ENCODE measurements at places on chromosomes 3 and 15.

- no peak for DNase-seq
Measured at GRCh38 chr3:58575971-58576652, 1.1 kb downstream of the FAM107A start.

GRCh38 chr3:155608228-155608920, 136.5 kb downstream of the PLCH1 start:
- no peak for DNase-seq

DNA sequence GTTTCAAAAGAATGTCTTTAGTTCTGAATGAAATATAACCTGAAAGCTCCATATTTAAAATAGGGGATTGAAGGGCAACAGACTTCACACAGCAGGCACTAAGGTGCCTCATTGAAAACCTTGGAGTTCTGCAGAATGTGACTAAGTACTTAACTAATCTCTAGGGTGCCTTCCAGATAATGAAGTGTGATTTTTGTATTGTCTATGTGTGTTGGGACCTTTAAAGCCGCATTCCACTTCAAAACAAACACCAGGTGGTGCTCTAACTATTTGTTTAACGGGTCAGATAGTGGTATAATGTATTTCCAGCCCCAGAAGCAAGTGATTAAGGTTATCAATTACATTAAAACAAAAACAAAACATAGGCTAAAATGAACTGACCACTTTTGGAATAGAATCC, 28.0 kb downstream of the TFG start:
- DNase-seq: no peak

DNA sequence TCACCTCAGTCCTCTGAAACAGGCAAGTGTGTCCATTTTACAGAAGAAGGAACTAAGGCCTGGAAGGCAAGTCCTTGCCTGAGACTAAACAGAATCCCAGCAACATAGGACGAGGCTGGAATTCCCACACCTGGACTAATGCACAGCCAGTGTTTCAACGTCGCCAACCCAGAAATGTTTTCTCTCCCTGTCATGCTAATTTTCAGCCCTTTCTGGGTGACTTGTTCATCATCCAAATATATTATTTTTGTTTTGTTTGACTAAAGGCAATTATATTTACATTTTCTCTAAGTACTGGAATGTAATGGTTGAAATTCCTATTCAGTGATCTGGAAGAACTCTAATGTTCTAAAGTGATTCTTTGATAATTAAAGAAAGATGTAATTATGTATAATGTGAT, 51.8 kb downstream of the BTD start:
- no peak for DNase-seq

DNA sequence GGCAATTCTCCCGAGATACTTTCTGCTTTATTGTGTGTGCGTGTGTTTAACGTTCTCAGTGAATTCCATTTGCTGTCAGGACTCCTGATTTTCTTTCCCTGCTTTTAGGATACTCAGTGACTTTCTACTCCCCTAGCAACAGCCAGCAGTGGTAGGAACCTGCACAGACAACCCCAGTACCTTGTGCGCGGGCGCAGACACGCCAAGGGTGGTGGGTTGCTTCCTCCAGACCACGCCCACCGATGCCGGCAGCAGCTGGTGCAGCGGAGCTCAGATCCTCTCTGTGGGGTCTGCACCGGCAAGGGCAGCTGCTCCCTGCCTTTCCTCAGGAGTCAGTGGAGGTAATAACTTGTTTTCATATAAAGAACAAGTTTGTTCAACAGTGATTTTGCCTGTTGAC, 225.1 kb upstream of the NDN start:
- no peak for DNase-seq

GRCh38 chr3:159751146-159751545, 237.5 kb upstream of the IL12A start:
- no peak for DNase-seq

GRCh38 chr3:109430911-109431563, 93.7 kb upstream of the DPPA4 start:
- no peak for DNase-seq

GRCh38 chr3:45126730-45127129, 19.4 kb downstream of the CDCP1 start:
- DNase-seq: no peak

GRCh38 chr15:84582583-84583157, 18.1 kb upstream of the ZSCAN2 start:
- no peak for DNase-seq

- no peak for DNase-seq
Measured at GRCh38 chr3:100753846-100754245, 44.6 kb downstream of the TFG start.

GRCh38 chr3:17030956-17031652, 146.3 kb downstream of the PLCL2 start:
- DNase-seq: no peak

- no peak for DNase-seq
Measured at GRCh38 chr3:60759439-60759838, 491.8 kb downstream of the FHIT start.

GRCh38 chr3:177055605-177056571, 141.4 kb downstream of the TBL1XR1 start:
- DNase-seq: no peak

DNA sequence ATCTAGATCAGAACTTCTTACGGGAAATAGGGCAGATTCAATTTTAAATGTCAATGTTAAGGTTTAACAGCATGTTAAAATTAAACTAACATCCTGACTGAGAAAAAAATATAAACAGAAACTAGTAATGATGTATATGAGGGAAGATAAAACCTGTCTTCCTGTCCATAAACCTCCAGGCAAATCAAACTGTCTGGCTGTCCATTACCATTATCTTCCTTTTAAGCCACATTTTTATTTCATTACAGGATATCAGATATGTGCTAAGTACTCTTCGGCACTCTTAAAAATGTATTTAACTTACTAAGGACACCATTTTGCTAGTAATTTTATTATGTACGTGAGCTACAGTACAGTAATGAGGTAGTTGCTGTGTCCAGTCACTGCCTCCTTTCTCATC, 1461.7 kb upstream of the ALCAM start:
- no peak for DNase-seq

- no peak for DNase-seq
Measured at GRCh38 chr3:107611775-107612469, 89.2 kb downstream of the BBX start.

DNA sequence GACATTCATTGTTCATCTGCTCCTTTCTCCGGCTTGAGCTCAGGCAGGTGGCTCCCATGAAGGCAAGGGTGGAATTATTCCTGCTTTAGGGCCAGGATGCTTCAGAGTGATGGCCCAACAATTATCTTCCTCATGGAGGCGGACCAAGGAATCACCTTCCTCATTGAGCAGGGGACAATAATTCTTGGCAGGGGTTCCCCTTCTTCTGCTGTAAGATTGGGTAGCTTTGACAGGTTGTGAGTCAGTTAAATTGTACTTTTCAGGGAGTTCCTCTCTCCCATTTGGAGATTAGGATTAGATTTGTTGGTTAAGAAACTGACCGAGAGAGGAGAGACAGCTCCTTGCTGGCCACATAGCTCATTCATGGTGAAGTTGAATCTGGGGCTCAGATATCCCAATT, 31.4 kb upstream of the CD47 start:
- no peak for DNase-seq

DNA sequence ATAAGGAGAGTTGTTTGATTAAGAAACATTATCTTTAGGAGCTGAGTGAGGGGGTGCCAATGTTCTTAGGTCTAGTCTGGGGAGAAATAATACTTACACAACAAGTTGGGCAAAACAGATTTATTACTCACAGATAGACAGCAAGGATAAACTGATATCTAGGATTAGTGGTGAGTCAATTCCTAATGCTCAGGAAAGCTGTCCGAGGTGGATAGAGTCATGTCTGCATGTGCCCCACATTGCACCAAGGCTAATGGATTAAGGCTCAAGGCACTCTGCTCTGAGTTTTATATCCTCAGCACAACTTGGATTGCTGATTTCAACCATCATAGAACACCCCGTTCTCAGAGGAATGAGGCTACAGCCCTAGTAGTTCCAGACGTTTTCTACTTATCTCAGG, 1042.3 kb downstream of the OTOL1 start:
- DNase-seq: no peak

- DNase-seq: no peak
Measured at GRCh38 chr3:46974421-46975171, 1.9 kb downstream of the CCDC12 start.

- no peak for DNase-seq
Measured at GRCh38 chr3:68256635-68257223, 602.3 kb upstream of the SUCLG2 start.

DNA sequence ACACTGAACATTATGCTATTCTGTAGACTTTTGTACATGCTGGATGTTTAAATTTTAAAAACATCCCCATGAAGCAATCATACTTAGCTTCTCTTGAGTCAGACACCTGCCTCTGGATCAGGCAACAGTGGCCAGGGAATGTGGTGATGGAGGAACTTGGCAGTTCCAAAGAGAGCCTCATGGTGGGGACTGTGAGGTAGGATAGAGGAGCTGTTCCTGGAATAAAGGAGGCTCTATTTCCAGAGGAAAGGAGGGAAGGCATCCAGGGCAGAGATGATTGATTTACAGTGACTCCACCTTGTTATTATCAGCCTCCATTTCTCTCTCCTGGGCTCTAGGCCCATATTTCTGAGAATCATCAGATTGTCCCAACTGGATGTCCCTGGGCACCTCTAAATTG, 35.0 kb upstream of the ABHD17C start:
- no peak for DNase-seq

DNA sequence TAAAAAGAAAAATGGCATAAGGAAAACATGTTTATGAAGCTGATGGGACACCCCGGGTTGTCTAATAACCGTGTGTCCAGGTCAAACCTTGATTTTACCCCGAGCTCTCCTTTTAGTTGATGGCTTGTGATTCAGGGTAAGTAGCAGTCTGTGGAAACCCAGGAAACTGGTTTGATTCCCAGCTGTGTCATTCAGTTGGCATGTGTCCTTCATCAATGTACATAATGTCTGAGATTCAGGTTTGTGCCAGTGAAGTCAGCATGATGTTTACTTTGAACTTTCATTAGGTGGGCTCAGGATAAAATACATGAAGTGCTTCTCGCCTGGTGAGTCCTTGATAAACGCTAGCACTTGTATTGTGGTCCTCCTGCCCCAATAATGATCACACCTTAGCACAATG, 4.3 kb upstream of the COPG1 start:
- DNase-seq: no peak

DNA sequence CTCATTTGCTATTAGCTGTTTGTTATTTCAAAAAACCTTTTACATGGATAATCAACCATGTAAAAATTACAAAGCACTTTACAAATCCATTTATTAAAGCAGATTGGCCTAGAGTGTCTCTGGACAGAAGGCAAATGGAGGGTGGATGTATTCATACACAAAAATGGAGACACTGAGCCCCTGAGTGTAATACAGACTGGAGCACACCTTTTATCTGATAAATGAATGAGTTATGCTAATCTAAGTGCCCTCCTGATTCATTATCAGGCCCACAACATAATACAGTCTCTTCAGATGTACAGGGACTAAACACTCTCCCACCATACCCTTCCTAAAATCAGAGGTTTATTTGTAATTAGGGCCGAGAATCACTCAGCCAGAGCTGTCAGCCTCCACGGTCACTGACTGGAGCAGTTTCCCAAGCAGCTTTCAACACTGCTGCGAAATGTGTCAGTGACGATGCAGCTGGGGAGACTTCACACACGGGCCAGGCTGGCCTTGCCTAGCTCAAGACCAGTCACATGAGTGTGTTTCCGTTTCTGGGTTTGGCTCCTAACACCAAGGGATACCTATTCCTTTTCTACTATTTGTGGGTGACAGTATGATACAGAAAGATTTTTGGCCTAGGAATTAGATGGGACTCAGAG, 271.8 kb downstream of the ZIC1 start:
- DNase-seq: no peak

GRCh38 chr15:73244333-73244732, 124.4 kb downstream of the HCN4 start:
- DNase-seq: no peak

- DNase-seq: no peak
Measured at GRCh38 chr3:128447561-128448013, 19.1 kb downstream of the DNAJB8 start.

DNA sequence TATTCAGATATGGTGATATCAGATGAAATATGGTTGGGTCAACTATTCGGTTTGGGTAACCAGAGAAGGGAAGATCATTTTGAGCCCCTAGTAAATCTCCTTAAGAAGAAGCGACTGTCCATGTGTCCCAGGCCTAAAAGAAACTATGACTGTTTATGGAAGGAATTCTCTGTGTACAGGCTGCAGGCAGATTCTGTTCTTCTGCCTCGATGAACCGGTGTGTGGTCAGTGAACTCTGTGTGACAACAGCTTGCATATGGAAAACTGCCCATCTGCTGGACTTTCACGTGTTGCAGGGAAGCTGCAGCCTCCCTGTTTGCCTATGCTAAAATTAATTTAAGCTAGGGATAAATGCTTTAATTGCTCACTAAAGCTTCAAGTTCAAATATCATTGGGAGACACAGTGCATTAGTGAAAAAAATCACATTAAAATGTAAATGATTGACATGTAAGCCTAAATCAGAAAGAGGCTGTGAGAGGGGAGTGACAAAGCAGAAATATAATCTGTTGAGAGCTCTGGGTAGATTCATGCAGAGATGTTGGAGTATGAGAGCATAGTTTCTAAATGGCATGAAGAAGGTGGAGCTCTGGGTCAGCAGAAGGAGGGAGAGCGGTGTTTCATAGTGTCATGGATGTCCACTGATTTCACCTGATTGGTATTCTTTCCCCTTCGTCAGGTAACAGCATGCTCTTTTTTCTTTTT, 65.4 kb upstream of the PFN2 start:
- DNase-seq: no peak

DNA sequence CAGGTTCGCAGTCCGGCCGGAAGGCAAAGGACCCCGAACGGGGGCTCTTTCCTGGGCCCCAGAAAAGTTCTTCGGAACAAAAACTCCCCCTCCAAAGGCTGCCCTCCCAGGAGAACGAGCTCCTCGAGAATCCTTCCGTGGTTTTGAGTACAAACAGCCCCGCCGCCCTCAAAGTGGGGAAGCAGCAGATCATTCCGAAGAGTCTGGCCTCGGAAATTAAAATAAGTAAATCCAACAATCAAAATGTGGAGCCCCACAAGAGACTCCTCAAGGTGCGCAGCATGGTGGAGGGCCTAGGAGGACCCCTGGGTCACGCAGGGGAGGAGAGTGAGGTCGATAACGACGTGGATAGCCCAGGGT, 1.3 kb downstream of the ARHGEF26 start:
- DNase-seq: no peak

GRCh38 chr3:118167571-118167970, 867.1 kb downstream of the IGSF11 start:
- no peak for DNase-seq

GRCh38 chr3:25306705-25307104, 121.4 kb upstream of the RARB start:
- no peak for DNase-seq

GRCh38 chr15:81413851-81414250, 39.8 kb upstream of the TMC3 start:
- no peak for DNase-seq

DNA sequence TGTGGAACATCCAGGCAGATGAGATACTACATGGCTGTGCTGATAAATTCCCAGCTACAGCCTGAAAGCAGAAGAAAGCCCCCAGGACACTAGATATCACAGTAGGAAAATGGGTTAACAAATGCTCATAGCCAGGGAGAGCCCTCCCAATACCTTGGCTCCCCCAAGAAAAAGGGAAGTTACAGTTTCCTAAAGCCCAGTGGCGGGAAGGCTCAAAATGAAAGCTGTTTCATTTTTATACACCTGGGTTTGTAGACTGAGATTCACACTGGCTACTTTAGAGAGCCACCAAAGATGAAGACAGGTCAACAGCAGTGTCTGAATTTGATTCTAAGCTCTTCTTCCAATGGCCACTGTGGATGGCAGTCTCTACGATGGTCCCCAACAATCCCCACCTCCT, 55.0 kb upstream of the TOPAZ1 start:
- DNase-seq: no peak

- no peak for DNase-seq
Measured at GRCh38 chr3:43348852-43349574, 62.7 kb downstream of the SNRK start.
